ENCODE measurements at places on chromosomes 12 and 14.
A peak's percentile ranks its signal among the peaks of the same experiment; 100 is the strongest.

DNA sequence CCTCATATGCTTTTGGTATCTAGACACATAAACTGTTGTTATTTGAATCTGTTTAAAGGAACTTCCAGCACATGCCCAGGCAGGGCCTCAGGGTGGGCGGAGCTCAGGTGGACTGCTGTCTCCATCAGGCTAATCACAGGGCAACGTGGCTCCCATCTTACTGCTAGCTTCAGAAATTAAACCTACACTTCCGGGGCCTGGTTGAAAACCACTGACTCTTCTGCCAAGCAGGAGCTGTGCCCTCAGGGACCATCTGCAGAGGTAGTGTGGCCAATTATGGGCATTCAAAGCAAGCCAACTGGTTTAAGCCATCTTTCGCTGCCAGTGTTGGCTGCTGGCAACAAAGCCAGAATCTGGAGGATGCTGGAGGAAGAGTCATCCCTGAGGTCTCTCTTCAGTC is 97.5 kb downstream of the TMX1 start:
- no peak for DNase-seq

- peak; percentile 77 for DNase-seq
Observed at GRCh38 chr14:54450535-54450934, 9.4 kb upstream of the CNIH1 start.

GRCh38 chr12:90253136-90253535 is 544.5 kb upstream of the ATP2B1 start:
- no peak for DNase-seq

DNA sequence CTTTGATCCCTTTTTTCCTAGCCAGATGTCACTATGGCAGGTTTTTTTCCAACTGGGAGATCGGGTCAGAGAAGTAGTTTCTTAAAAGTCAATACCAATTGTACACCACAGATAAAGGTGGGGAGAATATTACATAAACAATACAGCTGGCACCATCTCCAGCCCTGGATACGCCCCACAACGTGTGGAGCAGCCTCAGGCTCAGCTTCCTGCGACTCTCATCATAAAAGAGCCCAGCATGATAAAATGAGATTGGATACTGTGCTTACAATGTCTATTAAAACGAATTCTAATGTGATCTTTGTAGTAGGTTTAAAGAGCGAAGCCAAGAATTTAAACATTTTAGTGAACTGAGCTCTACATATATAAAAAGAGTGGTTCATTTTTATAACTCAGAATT is 21.5 kb downstream of the EFCAB11 start:
- no peak for DNase-seq

GRCh38 chr12:26648584-26648983 is 184.4 kb downstream of the ITPR2 start:
- peak; percentile 96 for DNase-seq

GRCh38 chr12:62006076-62006732 is 254.0 kb upstream of the USP15 start:
- peak; percentile 35 for DNase-seq

GRCh38 chr12:102479099-102479885 is 1.1 kb downstream of the IGF1 start:
- no peak for DNase-seq

DNA sequence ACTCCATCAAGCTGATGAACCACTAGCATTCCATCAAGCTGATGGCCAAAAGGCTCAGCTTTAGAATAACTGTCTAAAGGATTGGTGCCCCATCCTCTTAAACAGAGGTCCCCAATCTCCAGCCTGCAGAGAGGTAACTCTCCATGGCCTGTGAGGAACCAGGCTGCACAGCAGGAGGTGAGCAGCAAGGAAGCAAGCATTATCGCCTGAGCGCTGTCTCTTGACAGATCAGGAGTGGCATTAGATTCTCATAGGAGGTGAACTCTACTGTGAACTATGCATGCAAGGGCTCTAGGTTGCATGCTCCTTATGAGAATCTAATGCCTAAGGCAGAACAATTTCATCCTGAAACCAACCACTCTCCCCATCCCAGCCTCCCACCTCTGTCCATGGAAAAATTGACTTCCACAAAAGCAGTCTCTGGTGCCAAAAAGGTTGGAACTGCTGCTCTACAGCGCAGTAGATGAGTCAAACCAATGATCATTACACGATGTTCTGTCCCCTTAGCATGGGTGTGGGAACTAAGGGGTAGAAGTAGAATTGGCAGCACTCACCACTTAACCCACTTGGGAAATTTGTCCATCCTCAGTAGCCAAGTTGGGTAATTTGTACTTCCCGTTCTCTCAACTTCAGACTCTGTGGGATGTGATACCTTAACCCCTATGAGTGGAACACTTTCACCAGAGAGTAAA is 66.9 kb downstream of the ANKS1B start:
- DNase-seq: no peak

DNA sequence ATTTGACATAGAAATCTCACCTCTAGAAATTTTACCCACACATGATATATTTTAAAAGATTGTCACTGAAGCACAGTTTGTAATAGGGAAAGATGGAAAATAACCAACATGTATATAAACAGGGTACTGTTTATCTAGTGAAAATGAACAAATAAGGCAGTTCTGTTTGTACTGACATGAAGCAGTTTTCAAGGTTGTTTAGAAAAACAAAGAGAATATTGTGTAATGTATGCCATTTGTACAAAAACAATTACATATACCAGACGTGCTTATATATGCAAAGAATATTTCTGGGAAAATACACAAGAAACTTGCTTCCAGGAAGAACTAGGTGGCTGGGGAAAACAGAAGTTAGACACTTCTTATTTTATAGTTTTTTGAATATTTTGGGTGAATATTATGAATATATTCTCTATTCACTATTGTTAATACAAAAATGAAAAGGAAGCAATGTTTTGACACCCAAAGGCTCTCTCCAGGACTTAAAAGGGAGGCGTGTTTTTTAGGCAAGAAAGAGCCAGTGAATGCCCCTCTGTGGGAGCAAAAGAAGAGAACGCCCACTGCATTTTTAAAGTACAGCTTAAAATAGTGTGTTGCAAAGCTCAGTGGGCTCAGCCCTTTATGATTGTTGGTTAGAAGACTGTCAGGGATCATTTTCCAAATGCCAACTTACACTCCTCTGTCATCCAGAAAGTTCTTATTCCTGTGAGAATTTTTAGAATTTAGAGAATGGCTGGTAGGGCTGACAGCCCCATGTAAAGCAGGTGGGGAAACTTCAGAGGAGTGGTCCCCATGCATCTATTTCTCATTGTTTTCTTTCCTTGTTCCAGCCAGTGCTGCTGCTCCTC is 59.6 kb upstream of the FERMT2 start:
- no peak for DNase-seq

DNA sequence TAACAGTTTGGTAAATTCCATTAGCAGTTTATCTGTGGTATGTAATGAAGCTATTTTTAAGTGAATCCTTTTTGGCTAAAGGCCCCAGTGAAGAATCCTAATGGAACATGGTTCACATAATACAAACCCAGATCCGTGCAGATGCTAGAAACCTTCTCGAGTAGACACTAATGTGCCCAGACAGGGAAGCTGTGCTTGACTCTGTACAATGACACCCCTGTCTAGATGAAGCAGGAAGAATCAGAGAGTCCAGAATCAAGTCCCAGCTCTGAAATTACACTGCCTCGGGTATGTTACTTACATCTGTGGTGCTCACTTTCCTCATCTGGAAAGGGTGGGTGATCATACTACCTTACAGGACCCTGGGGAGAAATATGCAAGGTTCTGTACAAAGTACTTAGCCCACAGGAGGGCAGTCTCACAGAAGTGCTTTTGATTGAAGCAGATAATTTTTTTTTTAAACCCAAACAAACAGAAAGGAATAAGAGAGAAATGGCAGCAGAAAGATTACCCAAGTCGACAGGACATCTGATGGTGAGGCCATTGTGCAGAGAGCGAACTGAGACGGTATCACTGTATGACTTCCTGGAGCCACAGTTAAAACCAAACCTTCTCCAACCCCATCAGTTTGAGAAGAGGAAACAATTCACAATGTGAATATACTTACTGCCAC is 8.5 kb downstream of the CRACR2A start:
- no peak for DNase-seq

DNA sequence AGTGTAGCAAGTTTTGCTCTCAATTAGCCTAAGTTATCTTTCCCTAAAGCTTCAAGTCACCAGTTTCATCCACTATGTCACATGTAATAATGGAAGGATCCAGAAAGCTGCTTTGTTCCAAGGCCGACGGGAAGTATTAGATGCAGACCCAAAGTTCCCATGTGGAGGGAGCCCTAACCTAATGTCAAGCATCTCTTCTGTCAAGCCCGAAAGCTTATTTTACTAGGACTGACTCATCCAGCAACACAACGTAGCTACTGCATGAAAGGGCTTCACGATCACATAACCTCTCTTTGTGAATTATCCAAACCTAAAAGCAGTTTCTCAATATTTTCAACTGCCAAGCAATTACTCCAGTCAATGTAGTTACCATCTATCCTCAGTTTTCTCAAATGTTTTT is 133.4 kb downstream of the SLC6A15 start:
- no peak for DNase-seq

- DNase-seq: no peak
Observed at GRCh38 chr14:72603639-72604038, 290.3 kb downstream of the DPF3 start.

DNA sequence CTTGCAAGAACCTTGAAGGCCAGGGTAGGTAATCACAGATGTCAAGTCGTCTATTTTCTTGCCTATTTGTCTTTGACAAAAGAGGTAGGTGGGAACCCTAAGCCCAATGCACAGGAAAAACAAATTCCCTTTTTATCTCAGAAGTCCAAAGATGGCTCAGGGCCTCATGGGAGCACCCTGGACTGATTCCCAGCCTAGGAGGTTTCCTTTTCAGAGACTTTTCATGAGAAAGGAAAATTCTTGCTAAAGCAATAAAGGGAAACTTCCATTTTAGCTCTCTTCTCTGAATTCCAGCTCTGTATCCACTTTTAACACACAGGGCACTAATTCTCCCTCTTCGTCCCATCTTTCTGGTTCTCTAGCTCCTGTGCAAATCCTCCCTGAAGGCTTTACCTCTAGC is 1.2 kb downstream of the ZNF641 start:
- peak; percentile 43 for DNase-seq

GRCh38 chr12:127822809-127823411 is 444.1 kb upstream of the TMEM132C start:
- DNase-seq: no peak

DNA sequence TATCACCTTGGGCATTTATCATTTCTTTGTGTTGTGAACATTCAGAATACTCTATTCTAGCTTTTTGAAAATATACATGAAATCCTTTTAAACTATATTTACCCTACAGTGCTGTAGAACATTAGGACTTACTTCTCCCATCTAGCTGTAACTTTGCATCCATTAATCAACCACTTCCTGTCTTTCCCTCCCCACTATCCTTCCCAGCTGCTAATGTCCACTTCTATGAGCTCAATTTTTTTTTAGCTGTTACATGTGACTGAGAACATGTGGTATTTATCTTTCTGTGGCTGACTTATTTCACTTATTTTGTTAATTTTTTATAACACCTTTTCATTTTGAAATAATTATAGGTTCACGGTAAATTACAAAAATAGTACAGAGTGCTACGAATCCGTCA is 136.0 kb downstream of the LMNTD1 start:
- DNase-seq: peak; percentile 21
